Activated T-cell treated with anti-CD3 and anti-CD28 coated beads, Interleukin-2, amount 50 U/mL, for 48 hours (primary cell): ENCODE measurements at places on chromosomes 13 and 19.

GRCh38 chr13:104584481-104584880 is 1518.3 kb upstream of the SLC10A2 start:
- DNase-seq = no peak

- DNase-seq = no peak
These were observed 117.2 kb upstream of the ARGLU1 start for GRCh38 chr13:106685143-106685542.

GRCh38 chr19:5824751-5825150 is 14.8 kb downstream of the FUT6 start:
- DNase-seq = no peak

DNA sequence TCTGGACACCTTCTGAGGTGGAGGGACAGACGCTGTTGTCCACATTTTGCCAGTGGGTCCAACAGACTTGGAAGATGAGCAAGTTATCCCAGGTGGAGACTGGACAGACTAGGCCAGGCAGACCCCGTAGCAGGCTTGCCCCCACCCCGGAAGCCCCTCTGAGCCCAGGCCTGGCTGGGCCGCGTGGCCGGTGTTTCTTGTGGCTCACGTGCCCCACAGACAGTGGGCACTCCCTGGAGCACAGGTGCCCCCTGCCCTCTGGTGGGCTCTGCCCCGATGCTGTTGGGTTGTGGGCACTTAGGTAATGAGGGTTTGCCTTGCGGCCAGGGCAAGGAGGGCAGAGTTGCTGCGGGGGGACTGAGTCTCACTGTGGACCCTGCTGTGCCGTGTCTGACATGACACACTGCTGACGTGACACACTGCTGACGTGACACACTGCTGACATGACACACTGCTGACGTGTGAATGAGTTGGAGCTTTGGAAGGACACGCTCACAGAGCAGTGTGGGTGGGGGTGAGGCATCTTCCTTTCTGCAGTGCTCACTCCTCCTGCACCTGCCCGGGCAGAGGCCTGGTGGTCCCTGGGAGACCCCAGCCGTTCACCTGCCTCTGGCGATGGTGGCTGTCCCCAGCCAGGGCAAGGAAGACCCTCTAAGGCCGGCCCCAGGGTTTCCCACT is 25.1 kb downstream of the DOT1L start:
- DNase-seq = peak; percentile 59

GRCh38 chr13:102724923-102725322 is 30.1 kb upstream of the METTL21C start:
- DNase-seq = no peak

- no peak for DNase-seq
These were observed 4.9 kb upstream of the STARD13 start for GRCh38 chr13:33290421-33290965.

- no peak for DNase-seq
These were observed 8.1 kb upstream of the ANGPTL4 start for GRCh38 chr19:8355631-8356402.

DNA sequence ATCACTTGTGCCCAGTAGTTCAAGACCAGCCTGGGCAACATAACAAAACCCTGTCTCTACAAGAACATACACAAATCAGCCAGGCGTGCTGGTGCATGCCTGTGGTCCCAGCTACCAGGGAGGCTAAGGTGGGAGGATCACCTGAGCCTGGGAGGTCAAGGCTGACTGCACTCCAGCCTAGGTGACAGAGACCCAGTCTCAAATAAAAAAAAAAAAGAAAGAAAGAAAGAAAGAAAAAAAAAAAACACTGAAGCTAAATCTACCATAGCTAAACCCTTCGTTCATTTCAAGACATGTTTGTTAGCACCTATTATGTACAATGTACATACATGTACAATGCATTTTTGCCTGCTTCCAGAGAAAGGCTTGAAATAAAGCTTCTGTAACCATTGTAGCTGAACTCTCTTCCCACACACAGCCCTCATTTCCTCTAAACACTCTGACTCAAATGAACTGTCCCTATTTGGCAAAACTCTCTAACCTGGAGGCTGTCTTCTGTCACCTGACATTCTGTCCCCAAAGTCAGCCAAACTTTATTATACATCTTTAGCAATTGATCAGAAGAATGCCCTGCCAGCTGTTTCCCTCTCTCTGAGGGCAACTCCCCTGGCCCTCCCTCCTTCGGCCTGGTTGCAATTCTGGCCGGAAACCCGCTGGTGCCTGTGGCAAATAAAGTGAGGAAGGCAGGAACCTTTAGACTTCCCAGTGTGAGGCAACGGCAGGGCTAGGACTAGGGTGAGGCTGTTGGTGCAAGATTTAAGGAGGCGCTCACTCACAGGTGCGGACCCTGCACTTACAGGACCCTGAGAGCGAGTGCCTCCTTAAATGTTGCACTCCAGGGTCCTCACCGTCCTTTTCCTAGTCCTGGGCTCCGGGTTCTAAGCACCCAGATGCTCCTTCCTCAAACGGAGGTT is 1.8 kb downstream of the ETHE1 start:
- DNase-seq = peak; percentile 68

DNA sequence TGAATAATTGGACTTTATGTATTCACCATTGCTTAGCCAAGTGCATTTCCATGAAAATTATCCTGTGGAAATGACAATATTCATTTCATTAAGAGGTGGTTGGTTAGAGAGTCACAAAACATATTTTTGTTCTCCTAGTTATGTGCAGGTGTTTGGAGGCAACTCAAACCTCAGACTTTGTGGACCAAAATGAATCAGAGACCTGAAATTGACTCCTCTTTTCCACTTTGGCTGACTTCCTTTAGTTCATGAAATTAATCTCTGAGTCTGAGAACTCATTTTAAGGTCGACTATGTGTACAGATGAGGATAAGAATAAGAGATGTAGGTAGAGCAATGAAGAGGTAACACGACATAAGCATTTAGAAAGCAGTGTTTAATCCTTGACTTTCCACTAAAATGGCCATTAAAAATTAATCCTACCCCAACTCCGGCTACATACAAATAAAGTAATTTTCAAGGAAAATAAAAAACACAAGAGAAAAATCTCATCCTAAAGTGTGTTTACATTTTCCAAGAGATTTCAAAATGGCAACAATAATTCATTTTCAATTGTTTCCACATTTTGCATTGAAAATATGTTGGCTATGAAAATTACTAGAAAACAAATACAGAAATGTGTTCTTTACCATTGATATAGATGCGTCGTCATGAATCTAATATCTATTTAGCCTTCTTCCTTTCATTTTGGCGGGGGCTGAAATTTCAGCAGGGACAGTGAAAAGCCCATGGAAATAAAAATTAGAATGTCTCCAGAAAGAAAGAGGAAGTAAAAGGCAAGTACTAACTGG is 185.4 kb upstream of the CSNK1A1L start:
- DNase-seq = no peak

DNA sequence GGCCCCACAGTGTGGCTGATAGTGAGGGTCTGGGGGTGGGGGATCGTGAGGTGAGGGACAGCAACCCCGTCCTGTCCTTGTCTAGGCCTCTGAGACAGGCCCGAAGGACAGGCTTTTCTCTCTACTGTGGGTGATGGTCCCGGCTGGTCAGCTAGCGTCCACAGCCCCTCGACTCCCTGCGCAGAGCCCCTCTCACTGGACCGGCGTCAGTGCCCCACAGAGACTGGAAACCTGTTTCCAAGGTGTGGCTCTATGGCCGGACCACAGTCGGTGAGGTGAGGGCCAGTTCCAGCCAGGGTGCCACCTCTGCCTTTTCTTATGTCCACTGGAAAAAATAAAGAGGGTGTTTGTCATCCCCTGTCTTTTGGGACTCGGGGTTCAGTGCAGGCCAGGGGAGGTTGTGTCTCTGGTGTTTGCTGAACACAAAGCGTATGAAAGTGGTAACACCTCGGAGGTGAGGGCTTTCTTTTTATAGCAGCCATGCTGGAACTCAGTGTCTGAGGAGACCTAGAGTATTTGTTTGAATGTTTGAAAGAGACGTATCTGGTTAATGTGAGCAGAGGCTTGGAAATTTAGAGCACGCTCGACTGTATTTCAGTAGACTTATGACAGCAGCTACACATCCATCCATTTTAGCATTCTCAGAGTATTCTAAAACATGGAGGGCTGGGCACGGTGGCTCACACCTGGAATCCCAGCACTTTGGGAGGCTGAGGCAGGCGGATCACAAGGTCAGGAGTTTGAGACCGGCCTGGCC is 22.8 kb downstream of the ATP11A start:
- DNase-seq = no peak

DNA sequence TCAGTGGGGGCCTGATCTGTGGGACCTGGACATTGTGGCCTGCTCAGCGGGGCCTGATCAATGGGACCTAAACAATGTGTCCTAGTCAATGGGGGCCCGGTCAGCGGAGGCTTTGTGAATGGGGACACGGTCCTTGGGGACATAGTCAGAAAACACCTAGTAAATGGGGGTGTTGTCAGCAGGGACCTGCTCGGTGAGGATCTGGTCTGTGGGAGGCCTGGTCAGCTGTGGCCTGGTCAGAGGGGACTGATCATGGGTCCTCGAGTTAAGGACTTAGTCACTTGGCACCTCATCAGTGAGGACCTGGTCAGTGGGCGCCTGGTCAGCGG is 44.5 kb upstream of the TPM4 start:
- no peak for DNase-seq

- DNase-seq = no peak
These were observed 10.3 kb upstream of the GAS6 start for GRCh38 chr13:113874177-113874576.

- no peak for DNase-seq
These were observed 40.2 kb upstream of the IGSF23 start for GRCh38 chr19:44573183-44573582.

GRCh38 chr19:42024622-42025111 is 30.6 kb upstream of the ATP1A3 start:
- no peak for DNase-seq

GRCh38 chr13:111177921-111178320 is 62.8 kb downstream of the ARHGEF7 start:
- no peak for DNase-seq

DNA sequence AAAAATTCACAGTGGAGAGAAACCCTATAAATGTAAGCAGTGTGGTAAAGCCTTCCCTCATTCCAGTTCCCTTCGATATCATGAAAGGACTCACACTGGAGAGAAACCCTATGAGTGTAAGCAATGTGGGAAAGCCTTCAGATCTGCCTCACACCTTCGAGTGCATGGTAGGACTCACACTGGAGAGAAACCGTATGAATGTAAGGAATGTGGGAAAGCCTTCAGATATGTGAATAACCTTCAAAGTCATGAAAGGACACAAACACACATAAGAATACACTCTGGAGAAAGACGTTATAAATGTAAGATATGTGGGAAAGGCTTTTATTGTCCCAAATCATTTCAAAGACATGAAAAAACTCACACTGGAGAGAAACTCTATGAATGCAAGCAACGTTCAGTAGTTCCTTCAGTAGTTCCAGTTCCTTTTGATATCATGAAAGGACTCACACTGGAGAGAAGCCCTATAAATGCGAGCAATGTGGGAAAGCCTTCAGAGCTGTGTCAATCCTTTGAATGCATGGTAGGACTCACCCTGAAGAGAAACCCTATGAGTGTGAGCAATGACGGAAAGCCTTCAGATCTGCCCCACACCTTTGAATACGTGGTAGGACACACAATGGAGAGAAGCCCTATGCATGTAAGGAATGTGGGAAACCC is 16.1 kb upstream of the ZNF439 start:
- no peak for DNase-seq

- DNase-seq = no peak
These were observed 101.4 kb downstream of the LACC1 start for GRCh38 chr13:43981091-43981490.

- DNase-seq = no peak
These were observed 16.9 kb downstream of the CERS1 start for GRCh38 chr19:18878858-18879578.

- DNase-seq = no peak
These were observed 1.9 kb downstream of the C2CD4C start for GRCh38 chr19:406971-407510.

DNA sequence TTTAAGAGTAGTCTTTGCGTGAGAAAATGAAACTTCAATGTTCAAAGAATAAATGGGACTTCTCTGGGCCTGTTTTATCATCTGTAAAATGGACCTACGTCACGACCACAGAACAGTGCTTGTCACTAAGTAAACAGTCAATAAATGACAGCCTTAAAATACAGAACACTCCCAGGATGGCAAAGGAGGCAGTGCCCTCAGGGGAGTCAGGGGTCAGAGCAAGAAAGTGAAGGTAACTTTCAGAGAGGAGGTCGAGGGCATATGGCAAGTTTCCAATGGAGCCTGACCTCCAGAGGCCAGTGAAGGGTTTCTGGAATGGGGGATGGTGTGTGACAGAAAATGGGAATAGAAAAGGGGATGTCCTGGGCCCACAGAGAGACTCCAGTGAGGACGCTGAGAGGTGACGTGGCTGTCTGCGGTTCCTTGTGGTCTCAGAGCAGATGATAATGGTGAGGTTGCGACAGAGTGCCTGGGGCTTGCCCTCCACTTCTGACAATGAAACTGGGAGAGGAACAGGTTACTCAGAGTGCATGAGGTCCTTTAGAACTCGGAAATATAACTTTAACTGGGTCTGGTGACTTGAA is 91.8 kb downstream of the UBL3 start:
- DNase-seq = peak; percentile 72

GRCh38 chr19:38049105-38049649 is 142.2 kb downstream of the SIPA1L3 start:
- peak; percentile 75 for DNase-seq

GRCh38 chr19:4319067-4319718 is 14.8 kb downstream of the FSD1 start:
- no peak for DNase-seq

DNA sequence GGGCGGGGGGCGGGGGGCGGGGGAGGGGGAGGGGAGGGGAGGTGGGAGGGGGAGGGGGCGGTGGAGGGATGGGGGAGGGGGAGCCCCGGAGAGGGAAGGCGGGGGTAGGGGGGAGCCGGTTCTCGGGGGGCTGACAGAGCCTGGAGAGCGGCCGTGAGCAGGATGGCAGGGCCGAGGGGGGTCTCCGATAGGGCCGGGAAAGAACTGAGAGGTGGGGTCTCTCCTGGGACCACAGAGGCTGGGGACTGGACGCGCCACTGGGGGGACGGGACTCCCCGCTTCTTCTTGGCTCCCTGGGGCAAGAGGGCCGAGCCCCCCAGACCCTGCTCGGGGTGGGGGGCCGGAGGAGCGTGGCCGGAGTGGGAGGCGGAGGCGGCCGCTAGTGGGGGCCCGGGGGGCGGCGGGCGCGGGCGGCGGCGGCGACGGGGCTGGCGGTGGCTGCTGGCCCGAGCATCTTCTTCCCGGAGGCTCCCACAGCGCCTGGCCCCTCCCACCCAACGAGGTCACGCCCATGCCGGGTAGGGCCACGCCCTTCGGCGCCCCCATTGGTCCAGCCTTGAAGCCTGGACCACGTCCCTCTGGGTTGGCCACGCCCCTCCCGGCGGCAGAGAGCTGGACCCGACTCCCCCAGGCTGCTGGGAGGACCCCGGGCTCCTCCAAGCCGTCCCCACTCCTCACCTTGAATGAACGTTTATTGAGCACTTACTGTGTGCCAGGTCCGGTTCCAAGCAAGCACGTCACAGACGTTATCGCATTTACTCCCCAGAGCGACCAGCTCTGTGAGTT is at the start of gene NOVA2:
TSS of gene NOVA2 (minus strand) at position 313 of the 786 bp plus-strand sequence. CDS start 514 bp downstream, outside the sequence.
- peak; percentile 77 for DNase-seq

GRCh38 chr19:34181111-34181864 is 9.0 kb downstream of the LSM14A start:
- DNase-seq = no peak

DNA sequence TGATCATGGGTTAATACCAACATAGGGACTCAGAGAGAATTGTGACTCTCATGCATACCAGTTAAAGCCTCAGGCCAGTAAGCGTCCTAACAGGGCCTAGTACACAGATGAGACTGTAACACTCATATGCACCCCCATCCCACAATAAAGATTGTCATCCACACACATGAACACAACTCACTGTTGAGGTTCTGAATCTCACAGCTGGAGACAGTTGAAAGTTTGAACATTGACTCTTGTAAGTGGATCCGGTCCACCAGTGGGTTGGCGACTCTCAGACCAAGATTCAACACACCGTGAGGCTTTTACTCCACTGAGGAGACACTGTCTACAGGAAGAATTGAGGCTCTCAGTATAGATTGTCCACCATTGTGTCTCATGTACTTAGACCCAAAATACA is 88.1 kb downstream of the ZNF429 start:
- no peak for DNase-seq
